ENCODE measurements at places on chromosomes 3 and 15. TPM values are rescaled to one million over a fixed set of nuclear protein-coding genes. Genes with fewer than 3 reads are reported as not detected.

The PPM1L gene
- 106 TPM for total RNA-seq

The TIMP4 gene
- 3.4 TPM for total RNA-seq

The BSN gene
- total RNA-seq = 23.5 TPM

The WNT5A gene
- total RNA-seq = 7.8 TPM

The TGM4 gene
- total RNA-seq = not detected

The IL12A gene
- total RNA-seq = 1.6 TPM

The SOX2 gene
- 93.6 TPM for total RNA-seq
